ENCODE measurements at places on chromosomes 16 and 17.

- DNase-seq, result no peak
These were observed 1.1 kb downstream of the CCP110 start for GRCh38 chr16:19524616-19525384.

DNA sequence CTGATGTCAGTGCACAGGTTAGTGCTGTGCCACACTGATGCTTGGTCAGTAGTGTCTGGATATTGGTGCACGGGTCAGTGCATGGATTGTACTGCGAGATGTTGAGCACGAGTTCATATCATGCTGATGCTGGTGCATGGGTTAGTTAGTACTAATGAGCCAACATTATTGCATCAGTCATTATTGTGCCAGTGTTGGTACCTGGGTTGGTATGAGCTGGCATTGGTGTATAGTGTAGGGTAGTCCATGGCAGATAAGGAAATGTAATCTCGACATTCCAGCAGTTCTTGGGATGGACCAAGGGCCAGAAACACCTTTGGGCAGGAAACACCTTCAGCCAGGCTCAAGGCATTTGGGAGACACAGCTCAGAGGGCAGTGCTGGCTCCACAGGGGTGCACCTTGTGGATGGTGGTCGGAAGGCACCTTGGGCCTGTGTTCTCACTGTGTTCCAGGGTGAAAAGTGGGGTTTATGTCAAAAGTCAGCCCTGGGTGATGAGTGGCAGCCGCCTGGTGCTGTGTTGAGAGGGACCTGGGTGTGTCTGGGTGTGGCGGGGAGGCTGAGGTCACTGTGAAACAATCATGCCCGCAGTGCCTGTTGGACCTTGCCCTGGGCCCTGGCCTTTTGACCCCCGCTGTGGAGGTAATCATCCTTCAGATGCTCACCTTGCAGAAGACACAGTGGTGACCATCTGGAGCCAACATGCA lies 100.7 kb upstream of the ZNF469 start:
- DNase-seq, result no peak

- DNase-seq, result no peak
These were observed 155.9 kb upstream of the MYOCD start for GRCh38 chr17:12509801-12510200.

GRCh38 chr16:2335286-2335895 lies 5.1 kb downstream of the ABCA3 start:
- DNase-seq, result no peak

- DNase-seq, result no peak
These were observed 1.8 kb upstream of the CBX1 start for GRCh38 chr17:48102798-48103715.

- no peak for DNase-seq
These were observed 2.9 kb upstream of the CRYBA1 start for GRCh38 chr17:29243792-29244191.

GRCh38 chr16:48635199-48635718 lies 25.3 kb upstream of the N4BP1 start:
- no peak for DNase-seq

GRCh38 chr16:58124601-58124915 lies 4.6 kb downstream of the CFAP20 start:
- DNase-seq, result no peak

DNA sequence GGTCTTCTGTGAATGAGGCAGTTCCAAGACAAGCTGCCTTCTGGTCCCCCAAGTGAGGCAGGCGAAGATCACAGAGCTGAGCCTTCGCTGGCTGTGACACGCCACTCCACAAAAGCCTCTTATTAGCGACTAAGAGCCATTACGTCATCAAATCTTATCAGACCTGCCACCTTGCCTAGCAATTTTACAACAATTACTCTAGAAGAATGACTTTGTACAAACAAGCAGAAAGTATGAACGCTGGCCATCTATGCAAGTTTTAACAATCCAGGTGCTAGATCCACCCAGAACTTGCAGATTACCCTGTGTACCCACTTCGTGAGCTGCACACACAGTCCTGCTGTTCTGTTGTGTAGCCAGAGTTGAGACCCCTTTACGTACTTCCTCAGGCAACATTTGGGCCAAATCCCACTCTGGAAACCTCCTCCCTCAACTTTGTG lies 3.8 kb upstream of the ICAM2 start:
- no peak for DNase-seq

GRCh38 chr16:53083119-53083518 lies 28.3 kb downstream of the CHD9 start:
- DNase-seq, result no peak

DNA sequence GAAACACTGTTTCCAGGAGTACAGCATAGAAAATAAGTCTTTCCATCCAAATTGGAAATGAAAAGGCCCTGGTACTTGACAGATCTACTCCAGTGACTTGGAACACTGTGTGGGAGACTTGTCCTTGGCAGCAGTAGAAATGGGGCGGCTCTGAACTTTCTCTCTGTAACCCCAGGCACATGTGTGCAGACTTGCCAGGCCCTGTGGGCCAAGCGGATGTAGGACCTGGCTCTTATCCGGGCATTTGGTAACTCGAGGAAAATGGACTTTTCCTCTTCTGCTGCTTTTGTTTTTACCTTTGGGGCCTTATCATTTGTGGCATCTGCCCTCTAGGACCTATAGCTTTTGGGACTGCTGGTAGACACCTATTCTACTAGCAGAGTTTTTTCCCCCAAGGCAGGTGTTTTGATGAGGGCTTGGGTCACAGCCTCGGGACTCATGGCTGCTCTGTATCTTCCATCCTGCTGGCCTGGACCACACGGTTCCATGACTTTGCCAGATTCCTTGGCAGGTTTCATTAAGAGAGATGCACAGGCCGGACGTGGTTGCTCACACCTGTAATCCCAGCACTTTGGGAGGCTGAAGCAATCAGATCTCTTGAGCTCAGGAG lies 43.5 kb downstream of the SMPD3 start:
- DNase-seq, result no peak

GRCh38 chr17:27746881-27747280 lies 53.4 kb downstream of the NOS2 start:
- no peak for DNase-seq

DNA sequence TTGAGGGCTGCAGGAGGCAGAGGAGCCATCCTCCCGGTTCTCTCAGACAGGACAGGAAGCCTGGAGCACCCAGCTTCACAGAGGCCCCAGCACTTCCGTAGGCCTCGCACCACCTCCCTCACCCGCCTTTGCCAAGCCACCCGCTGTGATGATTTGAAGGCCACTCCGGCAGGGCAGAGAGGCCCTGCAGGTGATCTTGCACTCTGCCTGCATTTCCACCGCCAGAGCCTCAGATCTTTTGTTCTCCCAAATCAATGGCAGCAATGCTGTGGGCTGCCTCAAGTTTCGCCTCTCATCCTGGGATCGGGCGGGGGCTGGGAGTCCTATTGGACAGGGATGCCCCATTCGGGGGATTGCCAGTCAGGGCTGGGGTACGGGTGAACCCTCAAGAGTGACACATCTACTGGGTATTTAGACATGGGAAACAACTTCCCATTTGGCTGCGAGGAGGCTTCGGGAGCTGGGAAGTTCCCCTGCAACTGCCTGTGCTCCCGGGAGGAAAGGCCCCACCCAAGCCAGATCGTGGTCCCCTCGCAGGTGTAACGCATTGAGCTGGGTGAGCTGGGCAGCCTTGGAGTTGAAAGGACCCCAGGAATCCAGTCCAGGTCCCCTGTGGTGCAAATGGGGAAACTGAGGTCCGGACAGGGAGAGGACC lies 34.8 kb upstream of the PEMT start:
- no peak for DNase-seq

DNA sequence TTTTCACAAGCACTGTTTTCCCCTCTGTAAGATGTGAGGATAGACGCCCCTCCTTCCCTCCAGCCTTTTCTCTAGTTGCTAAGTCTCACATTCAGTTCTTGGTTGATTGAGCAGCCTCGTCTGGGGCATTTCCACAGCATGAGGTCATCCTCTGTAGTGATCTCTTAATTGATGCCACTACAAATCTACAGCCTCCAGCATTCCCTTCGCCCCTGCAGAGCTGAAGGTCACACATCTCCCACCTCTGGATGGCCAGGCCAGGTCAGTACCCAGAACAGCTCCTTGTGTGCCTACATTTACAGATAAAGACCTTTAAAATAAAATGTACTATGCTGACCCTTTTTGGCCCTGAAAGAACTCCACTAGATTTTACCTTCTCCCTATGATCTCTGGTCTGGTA lies 32.5 kb upstream of the CDH11 start:
- DNase-seq, result no peak
